ENCODE measurements at places on chromosomes 12 and 14. TPM values are rescaled to one million over a fixed set of nuclear protein-coding genes. Genes with fewer than 3 reads are reported as not detected.

GAS2L3 gene
- total RNA-seq, result 27.7 TPM

SYNJ2BP gene
- 29.1 TPM for total RNA-seq

KRT71 gene
- total RNA-seq, result not detected

KLRC1 gene
- total RNA-seq, result not detected

KRT5 gene
- total RNA-seq, result 2.7 TPM

Measured in dermis blood vessel endothelial cell (primary cell).